Activated naive CD4-positive, alpha-beta T cell treated with anti-CD3 and anti-CD28 coated beads, Interleukin-2, amount 50 U/mL, for 72 hours (primary cell): ENCODE measurements at places on chromosomes 3 and 15. TPM values are rescaled to one million over a fixed set of nuclear protein-coding genes. Genes with fewer than 3 reads are reported as not detected.

DNA sequence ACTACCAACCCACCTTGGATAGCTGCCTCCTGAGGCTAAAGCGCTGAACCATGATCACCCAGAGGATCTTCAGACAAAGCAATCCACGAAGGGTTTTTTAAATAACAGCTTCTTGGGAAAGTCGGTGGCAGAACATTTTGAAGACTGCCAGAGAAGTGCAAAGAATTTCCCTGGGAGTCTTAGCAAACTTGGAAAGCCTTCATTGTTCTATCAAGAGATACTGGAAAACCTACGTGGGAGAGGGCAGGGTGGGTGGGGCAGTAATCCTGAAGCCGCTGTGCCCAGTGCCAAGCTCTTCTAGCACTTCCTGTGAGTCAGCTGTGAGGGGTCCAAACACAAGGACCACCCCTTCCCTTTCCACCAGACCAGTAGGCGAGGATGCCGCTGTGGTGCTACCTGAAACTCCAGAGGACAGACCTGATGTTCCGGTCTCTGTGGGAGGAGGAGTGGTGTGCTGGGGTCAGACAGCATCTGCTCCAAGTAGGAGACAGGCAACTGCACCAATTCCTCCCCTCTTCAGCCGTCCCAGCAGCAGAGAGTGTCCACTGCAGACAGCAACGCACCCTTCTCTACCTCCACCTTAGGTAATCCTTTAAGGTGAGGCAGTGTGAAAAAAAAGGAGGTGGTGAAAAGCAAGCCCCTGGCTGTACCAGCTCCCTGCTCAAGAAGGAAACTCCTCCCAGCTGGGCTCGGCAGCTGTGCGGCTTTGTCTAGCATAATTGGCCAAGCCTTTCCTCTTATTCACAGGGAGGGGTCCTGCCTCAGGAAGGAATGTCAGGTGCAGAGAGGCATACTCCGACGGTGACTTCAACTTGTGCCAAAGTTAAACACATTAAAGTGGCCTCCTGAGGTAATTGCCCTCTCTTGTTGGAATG lies 99.0 kb downstream of the TMCC1 start:
- DNase-seq = no peak

Gene SMCO1
- total RNA-seq = not detected

DNA sequence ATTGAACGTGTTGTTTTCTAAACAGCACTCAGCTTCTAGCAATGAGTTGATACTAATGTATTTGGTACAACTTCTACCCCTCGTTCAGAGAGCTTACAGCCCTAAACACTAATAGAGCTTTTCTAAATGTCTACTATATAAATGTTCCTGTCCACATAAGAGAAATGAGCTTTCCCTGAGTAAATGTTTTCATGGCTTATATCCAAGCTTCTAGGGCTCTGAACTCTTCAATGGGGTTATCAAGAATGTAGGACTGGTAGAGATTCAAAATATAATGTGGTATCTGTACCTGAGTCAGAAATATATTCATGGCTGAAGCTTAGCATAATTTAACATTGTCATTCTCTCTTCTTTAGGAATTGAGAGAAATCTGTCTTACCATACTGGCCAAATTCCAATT lies 73.4 kb downstream of the SERPINI1 start:
- no peak for DNase-seq

DNA sequence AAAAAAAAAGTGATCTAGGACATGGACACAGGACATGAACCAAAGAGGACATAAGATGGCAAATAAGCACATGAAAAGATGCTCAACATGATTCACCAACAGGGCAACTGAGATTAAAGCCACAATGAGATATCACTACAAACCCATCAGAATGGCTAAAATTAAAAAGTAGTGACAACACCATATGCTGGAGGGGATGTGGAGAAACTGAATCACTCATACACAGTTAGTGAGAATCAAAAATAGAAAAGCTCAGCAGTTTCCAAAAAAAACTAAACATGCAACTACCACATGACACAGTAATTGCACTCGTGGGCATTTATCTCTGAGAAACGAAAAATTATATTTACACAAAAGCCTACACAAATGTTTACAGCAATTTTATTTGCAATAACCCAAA lies 27.9 kb upstream of the ACKR4 start:
- DNase-seq = no peak

Gene TM4SF1
- not detected for total RNA-seq

Gene NPRL2
- 42.3 TPM for total RNA-seq

GRCh38 chr3:127734754-127735473 lies 62.2 kb downstream of the ABTB1 start:
- DNase-seq = no peak

Gene ROPN1
- not detected for total RNA-seq

DNA sequence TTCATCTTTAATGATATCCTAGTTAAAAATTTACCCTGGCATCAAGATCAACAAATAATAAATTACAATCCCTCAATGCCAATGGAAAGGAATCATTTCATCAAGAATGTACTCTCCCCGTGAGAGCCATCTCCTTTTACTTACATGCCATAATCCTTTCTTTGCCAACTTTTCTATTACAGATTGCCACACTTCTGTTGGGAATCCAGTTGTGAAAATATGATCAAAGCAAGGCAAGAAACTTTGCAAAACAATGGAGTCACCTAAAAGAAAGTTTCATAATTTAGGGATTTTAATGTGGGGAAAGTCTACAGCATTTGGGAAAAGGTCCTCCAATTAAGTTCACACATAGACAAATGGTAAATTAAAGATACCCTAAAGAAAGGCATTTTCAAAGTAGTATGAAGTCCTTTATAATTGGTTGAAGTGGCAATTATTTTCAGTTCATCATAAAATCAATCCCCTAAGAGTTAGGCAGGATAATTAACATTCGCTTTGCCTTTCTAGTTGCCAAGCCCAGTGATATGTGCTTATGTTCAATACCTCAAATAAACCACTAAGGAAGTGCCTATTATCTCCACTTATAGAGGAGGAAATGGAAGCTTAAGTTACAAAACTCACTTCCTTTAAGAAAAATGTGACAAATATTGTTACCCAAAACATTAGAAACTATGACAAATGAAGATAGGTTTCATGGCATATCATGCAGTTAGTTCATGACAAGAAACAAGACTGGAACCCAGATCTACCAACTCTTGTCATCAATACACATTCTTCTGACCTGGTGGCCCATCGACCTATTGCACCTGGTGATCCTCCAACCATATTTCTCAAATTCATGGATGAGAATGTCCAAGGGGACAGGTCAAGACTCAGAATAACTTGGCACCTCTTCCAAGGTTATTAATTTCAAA lies 49.1 kb downstream of the TRANK1 start:
- no peak for DNase-seq

Gene NR2E3
- total RNA-seq = not detected

Gene SI
- not detected for total RNA-seq

Gene HRG
- total RNA-seq = not detected

Gene PLS1
- total RNA-seq = 8.1 TPM

Gene SERINC4
- 0.61 TPM for total RNA-seq

GRCh38 chr3:40317061-40317855 lies 7.8 kb downstream of the EIF1B start:
- peak; percentile 36 for DNase-seq

GRCh38 chr15:83538682-83539081 lies 91.5 kb downstream of the SH3GL3 start:
- DNase-seq = no peak

GRCh38 chr15:26842391-26842790 lies 24.5 kb upstream of the GABRA5 start:
- DNase-seq = no peak

- DNase-seq = no peak
Measured at GRCh38 chr15:81295486-81296121, 28.3 kb downstream of the STARD5 start.

Gene PARP15
- total RNA-seq = 23.5 TPM

GRCh38 chr15:77225088-77225487 lies 154.2 kb upstream of the TSPAN3 start:
- no peak for DNase-seq

Gene GAP43
- not detected for total RNA-seq

Gene KCNMB3
- total RNA-seq = 0.43 TPM

DNA sequence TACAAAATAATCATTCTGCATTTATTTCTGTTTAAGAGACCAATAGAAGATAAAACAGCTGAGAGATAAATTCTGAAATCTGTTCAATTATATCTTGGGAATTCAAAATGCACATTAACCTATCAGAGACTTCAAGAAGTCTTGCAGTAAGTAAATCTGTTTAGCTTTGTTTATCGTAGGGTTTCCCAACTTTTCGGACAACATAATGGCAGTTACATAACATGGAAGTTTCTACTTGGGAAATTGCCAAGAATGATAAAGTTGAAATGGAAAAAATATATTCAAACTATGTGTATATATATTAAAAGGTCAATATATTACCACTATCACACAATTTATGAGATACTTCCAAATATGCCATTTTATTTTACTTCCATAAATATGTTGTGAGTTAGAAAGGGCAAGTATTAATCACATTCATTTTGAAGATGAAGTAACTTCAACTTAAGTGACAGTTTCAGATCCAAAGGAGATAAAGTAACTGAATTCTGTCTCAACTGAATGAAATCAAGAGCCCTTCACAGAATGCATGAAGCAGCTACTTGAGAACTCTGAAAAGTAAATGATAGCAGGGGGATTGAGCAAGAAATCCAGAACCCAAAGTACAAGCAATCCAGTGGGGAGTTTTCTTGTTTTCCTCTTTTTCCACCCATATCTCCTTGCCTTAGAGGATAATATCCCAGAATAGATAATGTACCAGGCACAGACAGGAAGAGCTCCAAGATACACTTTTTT lies 108.8 kb downstream of the PLOD2 start:
- DNase-seq = no peak

Gene VGLL3
- total RNA-seq = 0.14 TPM

Gene GOLGA8N
- total RNA-seq = 8.6 TPM

GRCh38 chr3:187734841-187735240 lies 10.4 kb downstream of the BCL6 start:
- no peak for DNase-seq

DNA sequence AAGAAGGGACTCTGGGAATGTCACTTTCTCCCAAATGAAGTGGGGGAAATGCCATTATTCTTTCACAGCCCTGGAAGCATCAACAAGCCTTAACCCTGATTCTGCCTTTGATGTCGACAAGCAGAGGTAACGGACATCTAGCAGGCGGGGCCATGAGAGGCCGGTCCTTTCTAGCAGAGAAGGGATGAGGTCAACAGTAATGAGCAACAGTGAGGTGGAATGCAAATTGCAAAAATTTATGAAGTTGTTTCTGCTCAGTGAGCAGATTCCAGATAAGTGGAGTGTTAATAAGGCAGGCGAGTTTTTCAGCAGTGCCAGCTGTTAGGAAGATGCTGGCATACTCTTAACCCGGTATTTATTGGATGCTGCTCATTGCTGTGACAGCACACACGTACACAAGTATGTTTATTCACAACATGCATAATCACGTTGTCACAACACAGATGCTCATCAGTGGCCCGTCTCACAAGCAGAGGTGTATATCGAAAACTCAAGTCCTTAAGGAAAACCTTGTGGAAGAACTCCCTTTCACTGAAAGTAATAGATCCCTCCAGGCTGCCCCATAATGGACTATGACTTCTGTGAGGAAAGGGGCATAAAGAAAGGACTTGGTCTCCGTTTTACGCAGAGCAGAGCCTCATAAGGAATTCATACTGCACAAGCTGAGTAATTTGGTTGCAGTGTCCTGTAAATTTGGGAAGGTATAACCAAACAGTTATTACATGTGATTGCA lies 329.0 kb downstream of the IGSF11 start:
- no peak for DNase-seq

DNA sequence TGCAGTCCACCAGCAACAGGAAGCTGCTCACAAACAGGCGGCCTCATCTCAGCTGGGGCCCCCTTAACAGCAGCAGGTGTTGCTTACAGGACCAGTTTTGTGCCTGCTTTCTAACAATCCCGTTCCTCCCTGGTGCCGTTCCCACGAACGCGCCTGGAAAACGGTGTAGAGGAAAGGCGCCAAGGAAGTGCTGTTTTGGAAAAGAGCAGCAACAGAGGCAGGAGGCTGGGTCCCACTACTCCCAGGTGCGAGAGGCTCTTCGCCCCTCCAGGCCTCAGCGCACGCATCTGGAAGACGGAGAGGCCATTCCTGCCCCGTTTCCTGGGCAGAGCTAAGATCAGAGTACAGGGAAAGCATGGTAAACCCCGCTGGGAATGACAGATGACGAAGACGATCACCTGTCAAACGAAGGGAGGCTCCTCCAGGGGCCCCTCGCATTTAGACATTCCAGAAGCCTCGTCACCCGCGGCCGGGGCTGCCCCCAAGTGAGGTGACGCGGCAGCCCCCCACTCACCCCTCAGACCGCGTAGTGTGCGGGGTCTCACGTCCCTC lies 603 bp downstream of the SCAPER start:
- peak; percentile 21 for DNase-seq

- DNase-seq = no peak
Measured at GRCh38 chr3:64291345-64291744, 66.1 kb upstream of the PRICKLE2 start.

DNA sequence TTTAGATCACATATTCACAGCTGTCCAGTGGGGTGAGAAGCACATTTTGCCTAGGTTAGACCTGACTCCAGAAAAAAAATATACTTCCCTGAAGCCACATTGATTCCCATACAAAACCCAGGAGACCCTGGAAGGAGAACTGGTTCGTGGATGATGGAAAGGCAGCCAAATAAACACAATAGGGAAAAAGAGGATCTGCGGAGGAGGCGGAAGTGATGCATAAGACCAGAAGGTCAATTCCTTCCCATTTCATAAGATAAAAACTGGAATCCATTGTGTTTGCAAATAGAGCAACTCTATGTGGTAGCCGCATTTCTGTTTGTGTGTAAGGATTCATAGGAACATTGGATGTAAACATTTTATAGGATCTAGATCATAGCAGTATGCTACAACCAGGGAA lies 781.9 kb upstream of the GRM7 start:
- no peak for DNase-seq

DNA sequence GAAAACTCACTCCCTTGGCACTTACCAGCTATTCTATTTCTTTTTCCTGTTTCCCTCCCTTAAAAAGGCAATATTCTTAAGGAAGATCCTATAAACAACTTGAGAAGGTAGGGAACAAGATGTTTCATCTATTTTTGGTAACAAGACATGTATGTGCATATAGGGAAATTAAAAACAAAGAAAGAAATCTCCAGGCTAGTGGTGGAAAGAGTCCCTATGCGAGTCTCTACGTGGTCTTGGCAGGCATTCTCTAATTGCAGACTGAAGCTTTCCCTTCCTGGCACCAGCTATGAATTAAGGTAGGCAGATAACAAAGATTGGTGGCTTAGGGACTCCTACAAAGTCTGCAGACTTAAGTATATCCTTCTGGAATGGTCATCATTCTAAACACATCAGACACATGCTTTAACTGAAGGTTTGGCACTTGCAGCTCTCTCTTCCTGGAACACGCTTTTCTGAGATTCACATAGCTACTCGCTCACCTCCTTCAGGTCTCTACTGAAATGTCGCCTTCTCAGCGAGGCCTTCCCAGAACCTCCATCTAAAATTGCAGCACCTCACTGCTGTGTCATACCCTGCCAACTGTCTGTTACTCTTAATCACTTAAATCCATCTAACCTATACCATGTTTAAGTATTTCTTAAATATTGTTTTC lies 336.0 kb downstream of the VGLL3 start:
- no peak for DNase-seq

DNA sequence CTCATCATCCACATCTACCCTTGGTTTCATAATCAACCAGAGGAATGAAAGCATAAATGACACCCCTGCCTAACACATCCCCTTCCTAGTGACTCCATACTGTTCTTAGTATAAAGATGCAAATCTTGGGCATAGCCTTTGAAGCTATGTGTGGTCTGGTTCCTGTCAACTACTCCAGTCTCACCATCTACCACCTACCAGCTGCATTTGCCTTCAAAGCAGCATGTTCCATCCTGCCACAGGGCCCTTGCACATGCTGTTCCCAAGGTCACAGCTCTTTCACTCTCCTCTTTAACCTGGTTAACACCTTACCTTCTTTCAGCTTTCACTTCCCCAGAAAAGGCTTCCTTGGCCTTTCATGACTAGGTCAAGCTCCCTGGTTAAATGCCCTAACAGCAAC lies 62.3 kb upstream of the ARHGEF3 start:
- DNase-seq = peak; percentile 61
